ENCODE measurements at places on chromosomes 1 and 21.

GRCh38 chr1:11955221-11955620 is 20.7 kb downstream of the PLOD1 start:
- DNase-seq: no peak

DNA sequence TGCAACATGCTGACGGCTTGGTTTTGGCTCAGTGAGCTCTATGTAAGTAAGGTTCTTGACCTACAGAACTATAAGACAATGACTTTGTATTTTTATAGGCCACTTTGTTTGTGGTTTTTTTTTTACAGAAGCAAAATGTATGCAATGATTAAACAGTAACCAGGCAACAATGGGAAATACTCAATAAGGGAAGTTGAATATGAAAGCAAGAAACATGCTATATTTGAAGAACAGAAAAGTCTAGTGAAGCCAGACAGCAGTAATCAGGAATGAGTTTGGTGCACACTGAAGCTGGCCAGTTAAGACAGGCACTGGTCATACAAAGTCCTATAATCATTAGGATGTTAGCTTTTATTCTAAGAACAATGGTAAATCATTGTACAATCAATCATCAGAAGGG is 1926.8 kb downstream of the NCAM2 start:
- no peak for DNase-seq

- no peak for DNase-seq
Measured at GRCh38 chr1:1079408-1080121, 5.5 kb upstream of the RNF223 start.

- no peak for DNase-seq
Measured at GRCh38 chr21:36661511-36662309, 37.2 kb upstream of the SIM2 start.

GRCh38 chr1:90149101-90149500 is 154.2 kb downstream of the ZNF326 start:
- DNase-seq: no peak

GRCh38 chr1:220527279-220527907 is 543 bp upstream of the MARK1 start:
- no peak for DNase-seq

Measured in T-helper 9 cell (primary cell).